Kidney (tissue), 22 donors: ENCODE measurements at places on chromosomes 12 and 14. TPM values are rescaled to one million over a fixed set of nuclear protein-coding genes. Genes with fewer than 3 reads are reported as not detected.

HOXC4 gene
- total RNA-seq: 24.5 TPM

ERBB3 gene
- 58.1 TPM for total RNA-seq

GRCh38 chr12:44157359-44157758 lies 321.5 kb downstream of the TMEM117 start:
- DNase-seq: no peak

DNA sequence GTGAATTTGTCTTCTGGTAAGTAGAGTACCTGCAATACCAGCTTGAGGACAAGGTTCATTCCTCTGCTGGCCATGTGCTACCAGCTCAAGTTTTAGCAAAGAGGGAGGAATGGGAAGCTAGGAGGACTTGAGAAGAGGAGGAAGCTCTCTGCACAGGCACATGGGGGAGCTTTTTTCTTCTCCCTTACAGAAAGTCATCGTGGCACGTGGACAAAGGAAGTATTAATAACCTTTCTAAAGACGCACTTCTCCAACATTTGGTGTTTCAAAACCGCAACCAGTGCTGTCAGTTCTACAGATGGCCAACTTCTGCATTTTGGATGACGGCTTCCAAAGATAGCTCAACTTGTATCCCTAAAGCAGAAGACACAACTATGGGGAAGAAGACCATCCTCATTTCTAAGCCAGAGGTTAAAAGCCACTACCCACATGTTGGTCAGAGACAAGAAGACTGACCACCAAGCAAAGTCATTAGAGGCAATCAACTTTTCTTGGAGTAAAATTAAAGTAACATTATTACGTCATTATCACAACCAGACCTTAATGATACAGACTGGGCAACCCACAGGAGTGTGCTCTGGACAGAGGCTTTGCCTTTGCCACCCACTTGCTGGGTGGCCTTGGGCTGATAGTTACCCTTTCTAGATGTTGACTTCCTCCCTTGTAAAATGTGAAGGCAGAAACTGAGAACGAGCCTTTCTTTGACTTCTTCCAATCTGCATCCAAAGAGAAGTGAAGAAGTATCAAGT lies 12.3 kb upstream of the TMED10 start:
- no peak for DNase-seq

DNA sequence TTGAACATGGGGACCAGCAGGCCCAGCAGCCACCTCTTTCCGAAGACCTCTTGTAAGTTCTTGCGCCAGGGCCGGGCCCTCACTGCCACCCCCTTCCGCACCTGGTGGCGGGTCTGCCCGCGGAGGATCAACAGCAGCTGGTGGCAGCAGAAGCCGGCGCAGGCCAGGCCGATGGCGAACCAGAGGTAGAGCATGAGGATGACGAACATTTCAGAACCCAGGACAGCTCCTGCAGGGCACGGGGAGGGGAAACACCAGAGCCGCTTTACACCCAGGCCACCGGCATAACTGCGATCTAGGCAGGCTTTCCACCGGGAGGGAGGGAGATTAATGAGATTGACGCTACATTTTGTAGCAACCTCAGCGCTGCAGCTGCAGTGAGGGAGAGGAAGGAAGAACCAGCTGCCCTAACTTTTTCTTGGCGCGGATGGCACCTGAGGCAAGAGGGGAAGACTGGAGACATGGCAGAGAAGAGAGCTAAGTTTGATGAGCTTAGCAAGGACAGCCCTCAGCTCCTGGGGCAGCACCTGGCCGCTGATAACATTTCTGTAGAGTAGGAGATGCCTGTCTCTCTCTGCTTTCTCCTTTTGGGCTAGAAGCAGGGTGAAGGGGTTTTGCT lies 7.8 kb downstream of the ZDHHC22 start:
- DNase-seq: peak; percentile 96

MAP1LC3B2 gene
- 2.1 TPM for total RNA-seq

STON2 gene
- total RNA-seq: 86.6 TPM

GLI1 gene
- 2.8 TPM for total RNA-seq

DNA sequence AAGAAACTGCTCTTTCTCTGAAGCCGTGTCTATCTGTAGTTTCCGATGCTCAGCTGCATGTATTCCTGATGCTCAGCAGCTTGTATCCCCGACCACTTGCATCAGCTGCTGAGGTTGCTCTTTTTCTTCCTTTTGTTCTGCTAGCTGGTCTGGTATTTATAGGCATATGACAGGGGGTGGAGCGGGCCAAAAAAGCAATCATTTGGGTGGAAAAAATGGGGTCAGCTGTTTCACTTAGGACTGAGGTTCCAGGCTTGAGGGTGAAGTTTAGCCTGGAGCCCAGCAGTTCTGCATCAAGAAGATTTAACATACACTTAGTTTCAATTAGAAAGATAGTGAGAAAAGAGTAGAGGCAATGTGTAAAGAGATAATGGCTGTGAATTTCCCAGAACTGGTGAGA lies 23.6 kb upstream of the AMN1 start:
- no peak for DNase-seq

- no peak for DNase-seq
Measured at GRCh38 chr12:88951177-88951576, 370.9 kb upstream of the KITLG start.

DNA sequence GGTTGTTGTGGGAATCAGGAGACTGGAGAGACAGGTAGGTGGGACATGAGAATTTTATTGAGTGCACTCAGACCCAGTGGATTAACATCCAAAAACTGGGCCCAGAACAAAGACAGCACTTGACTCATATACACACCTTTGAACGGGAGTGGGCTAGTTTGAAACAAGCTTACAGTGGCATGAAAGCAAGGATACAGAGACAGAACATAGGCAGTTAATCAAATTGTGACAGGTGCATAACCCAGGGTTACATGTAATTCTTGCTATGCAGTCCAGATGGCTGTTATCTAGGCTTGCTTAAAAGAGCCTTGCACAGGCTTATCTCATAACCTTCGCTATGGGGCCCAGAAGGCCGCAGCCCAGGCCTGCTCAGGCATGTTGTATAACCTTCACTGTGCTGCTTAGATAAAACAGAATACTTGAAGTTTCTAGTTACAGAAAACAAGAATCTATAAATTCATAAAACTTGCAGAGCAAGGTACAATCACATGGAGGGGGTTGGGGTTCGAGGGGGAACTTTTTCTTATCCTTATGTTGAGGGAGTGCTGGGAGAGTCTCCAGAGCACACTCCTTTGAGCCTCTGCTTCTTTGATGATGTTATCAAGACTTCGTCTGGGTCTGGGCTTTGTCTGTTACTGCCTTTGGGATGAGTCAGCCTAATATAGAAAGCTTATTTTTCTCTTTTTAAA lies 81.7 kb downstream of the TNFAIP2 start:
- DNase-seq: no peak

DNA sequence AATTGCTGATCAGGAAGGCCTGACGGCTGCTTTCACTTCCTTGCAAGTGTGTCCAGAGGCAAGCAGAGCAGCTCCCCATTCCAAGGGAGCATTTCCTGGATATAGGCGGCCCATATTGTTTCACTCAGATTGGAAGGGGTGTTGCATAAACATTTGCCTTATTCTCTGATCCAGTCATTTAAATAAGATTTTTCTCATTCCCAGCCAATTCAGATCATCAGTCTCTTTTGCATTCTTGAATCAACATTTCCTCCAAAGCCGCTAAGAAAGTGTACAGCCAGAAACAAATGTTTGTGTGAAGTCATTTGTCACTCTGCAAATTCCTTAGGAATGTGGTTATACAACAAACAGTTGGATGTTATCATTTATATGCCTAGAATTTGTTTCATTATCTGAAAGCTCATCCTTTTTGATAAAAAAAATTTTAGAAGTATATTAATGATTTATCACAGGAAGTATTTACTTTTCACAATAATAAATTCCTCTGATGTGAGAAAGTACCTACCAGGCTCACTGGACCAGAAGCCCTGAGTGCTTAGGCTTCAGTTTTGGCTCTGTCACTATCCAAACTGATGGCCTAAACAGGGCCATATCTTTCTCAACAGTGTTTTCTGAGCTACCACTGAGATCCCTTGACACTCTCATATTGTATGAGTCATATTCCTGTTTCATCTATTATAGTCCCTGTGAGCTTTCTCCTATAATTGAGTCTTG lies 379.6 kb downstream of the CCDC91 start:
- DNase-seq: peak; percentile 46

DNA sequence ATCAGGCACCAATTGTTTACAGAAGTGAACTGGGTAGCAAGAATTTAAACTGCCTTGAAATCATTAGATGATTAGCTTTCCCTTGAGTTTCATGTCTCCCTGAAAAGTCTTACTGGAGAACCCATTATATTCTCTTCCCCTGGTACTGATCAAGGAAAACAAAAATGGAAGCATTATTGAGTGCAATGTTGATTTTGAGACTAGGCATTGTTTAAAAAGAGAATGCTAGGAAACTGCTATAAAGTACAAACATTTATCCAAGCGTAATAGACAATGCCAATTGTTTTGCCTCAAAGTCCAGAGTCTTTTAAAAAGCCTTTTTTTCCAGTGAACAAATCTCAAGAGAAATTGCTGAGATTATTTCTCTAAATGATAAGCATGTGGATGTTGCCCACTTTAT lies 197.0 kb downstream of the CCER1 start:
- no peak for DNase-seq

GRCh38 chr14:30656190-30656632 lies 34.1 kb downstream of the SCFD1 start:
- no peak for DNase-seq

LRP1-AS gene
- total RNA-seq: not detected

DNA sequence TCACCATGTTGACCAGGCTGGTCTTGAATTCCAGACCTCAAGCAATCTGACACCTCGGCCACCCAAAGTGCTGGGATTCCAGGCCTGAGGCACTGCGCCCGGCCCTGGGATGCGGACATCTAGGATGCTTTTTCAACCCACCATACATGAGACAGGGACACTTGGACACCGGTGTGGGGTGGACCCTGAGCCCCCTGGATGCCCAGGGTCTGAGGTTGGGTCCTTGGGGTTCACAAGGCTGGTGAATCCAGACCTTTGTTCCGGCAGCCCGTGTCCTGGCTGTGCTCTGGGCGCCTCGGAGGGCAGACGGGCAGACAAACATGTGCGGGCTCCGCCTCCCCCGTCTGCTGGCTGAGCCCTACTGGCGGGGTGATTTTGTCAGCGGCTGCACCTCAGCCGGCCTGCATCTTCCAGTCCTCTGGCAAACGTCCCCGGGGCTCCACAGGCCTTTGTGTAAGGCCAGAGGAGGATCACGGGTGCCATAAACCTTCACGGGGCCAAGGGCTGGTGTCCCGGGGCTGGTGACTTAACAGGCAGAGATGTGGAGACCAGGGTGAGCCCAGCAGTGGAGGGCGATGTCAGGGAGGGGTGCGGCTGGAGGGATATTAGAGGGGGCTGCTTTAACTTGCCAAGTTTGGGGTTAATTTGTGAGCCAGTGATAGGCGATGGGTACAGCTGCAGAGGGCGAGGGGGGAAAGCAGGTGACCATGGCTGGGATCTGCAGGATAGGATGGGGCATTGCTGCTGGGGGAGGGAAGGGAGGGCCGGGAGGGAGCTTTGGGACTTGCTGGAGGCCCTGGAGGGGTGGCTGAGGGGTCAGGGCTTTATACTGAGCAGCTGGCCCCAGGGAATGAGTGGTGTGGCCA lies 5.8 kb downstream of the ASPG start:
- peak; percentile 42 for DNase-seq

ERP27 gene
- 11.0 TPM for total RNA-seq

GRCh38 chr12:84732828-84733340 lies 179.7 kb downstream of the SLC6A15 start:
- DNase-seq: no peak

AKAP5 gene
- 5.1 TPM for total RNA-seq

DNA sequence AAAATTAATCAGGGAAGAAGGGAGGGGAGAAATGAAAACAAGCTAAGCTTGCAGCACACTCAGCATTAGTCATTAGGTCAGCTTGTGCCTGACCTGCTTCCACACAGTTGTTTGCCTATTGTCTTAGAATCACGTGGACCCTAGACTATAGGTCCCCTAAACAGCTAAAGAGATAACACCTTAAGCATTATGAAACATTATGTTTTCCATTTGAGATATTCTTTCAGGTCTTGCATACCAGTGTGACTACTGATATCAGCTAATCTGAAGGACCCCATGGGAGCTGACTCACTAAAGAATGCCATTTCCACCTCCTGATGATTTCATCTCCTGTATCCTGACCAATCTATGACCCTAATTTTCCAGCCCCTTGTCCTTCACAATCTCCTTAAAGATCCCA lies 154.1 kb upstream of the FUT8 start:
- DNase-seq: no peak

GRCh38 chr12:107435072-107435471 lies 250.5 kb upstream of the PWP1 start:
- no peak for DNase-seq

PXN gene
- 133 TPM for total RNA-seq

DNA sequence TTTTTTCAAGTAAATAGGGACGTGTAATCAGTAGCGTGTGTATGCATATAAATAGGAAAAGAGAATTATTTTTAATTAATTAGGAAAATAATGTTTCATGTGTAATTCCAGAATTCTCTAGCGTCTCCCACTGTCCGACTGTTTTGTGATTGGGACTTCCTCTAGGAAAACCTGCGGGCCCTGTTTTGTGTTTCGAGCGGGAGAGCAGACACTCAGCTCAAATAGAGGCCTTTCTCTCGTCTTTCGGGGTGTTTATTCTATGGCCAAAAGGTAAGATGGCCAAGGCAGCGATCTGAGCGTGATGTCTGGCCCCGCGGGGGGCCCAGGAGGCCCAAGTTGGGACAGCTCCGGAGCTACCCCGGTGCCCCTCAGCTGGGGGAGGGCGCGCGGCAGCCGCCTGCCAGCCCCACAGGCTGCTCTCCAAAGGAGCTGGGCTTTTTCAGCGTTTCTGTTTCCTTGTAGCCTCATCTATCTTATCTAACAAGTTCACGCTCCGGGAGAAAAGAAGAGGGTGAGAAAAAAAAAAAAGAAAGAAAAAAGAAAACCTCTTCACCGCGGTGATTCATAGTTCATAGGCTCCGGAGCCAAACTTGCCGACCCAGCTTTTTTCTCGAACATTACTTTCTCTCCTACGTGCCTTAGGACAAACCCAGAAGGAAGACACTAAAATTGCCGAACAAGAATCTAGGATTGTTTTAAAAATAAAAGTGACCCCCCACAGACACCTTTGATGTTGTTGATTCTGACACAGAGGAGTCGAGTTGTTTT lies 7.5 kb upstream of the FOXG1 start:
- DNase-seq: no peak

DNA sequence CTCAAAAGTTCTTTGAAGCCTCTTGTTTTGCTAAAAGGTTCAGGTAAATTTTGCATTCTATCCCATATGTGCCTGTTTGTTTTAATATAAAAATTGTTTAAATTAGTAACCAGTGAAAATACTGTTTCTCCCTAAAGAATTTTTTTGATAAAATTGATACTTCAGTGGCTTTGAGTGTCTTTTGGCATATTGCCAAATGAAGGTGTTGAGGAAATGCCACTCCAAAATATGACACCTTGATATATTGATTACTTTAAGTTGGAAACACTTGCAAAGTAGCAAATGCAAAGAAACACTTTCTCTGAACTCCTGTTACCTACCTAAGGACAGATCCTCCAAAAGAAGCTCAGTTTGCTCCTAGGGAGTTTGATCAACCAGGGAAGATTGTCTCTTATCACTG lies 8.4 kb downstream of the STYX start:
- no peak for DNase-seq

- DNase-seq: no peak
Measured at GRCh38 chr12:22715254-22715653, 90.3 kb downstream of the ETNK1 start.

GRCh38 chr12:25253371-25254068 lies 2.8 kb upstream of the KRAS start:
- no peak for DNase-seq

GRCh38 chr12:57299514-57300016 lies 48.6 kb upstream of the STAC3 start:
- DNase-seq: no peak
